ENCODE measurements at places on chromosomes 5 and 9.

- no peak for DNase-seq
Observed at GRCh38 chr9:8850914-8851313, 1051.3 kb upstream of the DMAC1 start.

GRCh38 chr9:137141050-137141810 is 2.3 kb downstream of the GRIN1 start:
- peak; percentile 48 for DNase-seq

GRCh38 chr5:88144219-88145001 is 124.2 kb downstream of the TMEM161B start:
- no peak for DNase-seq

DNA sequence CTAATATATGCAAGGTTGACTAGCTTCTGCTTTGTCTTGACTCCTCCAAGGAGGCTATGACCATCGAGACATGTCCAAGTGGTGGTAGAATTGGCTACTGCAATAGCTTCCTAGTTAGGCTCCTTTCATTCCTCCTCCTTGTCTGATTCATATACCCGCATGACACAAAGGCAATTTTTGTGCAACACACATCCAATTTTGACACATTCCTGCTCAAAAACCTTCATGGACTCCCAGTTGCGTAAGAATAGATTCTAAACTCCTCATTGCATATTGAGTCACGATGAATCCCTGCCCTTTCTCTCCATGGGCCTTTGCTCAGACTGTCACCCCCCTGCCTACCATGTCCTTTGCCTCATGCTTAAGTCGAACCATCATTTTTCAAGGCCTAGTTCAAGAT is 344.5 kb downstream of the ACTL7B start:
- no peak for DNase-seq

DNA sequence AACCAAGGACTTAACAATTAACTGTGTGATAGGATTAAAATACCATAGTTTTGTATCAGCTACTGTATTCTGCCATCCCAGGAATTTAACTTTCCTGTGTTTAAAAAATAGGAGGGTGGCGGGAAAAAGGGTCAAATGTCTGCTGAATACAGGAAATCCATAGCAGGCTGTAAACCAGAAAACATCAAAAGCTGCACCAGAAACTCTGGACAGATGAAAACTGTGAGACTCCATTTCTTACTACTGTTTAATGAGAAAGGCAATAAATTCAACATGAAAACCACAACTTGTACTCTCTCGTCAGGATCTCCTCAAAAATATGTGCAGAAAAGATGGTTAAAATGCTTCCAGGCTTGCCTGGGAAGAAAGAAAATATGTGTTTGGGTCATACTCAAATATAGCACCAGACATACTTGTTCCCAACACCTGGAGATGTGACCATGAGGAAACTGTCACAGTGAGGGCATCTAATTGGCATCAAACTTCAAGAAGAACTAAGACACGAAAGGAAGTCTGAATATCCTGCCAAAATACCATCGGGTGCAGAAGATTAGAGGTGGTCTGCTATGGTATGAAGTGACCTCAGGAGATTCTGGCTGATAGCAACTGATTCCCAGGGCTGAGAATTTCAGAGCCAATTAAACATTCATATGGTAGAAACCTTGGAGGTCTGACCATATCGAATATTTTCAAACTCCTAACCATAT is 164.7 kb upstream of the TARS1 start:
- DNase-seq = no peak

Measured in upper lobe of right lung (tissue), 1 donor.